T-cell (primary cell): ENCODE measurements at places on chromosomes 1 and 21. TPM values are rescaled to one million over a fixed set of nuclear protein-coding genes. Genes with fewer than 3 reads are reported as not detected.

OPRD1 gene
- total RNA-seq: not detected

OLFML3 gene
- total RNA-seq: 1.2 TPM

SLC44A5 gene
- total RNA-seq: 2.4 TPM

OR10K2 gene
- total RNA-seq: not detected

SUSD4 gene
- total RNA-seq: 11.6 TPM

PADI6 gene
- total RNA-seq: not detected

CELA2A gene
- total RNA-seq: 1.3 TPM

LRRIQ3 gene
- total RNA-seq: 3.4 TPM

FMO3 gene
- total RNA-seq: not detected

DNA sequence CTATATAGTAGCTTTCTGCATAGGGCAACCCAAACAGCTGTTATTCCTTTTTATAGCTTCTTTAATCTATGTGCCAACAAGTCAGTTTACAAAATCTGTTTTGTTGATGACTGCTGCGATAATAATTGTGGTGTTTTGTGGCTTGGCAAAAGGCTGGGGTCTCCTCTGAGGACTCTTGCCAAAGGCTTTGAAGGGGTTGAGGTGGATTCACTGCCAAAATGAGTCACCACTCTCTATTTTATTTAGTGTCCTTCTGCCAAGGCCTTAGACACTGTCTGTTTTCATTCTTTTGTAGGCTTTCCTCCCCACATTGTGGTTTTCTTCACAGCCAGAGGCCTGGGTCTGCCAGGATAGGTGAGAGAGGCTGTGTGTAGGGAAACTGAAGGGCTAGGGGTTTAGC lies 161.8 kb downstream of the NFIA start:
- H3K4me1 ChIP-seq: no peaks in the 10 kb centered on the region
- H3K27ac ChIP-seq: no peak overlapping the region
- no peak overlapping the region for H3K4me3 ChIP-seq

DNA sequence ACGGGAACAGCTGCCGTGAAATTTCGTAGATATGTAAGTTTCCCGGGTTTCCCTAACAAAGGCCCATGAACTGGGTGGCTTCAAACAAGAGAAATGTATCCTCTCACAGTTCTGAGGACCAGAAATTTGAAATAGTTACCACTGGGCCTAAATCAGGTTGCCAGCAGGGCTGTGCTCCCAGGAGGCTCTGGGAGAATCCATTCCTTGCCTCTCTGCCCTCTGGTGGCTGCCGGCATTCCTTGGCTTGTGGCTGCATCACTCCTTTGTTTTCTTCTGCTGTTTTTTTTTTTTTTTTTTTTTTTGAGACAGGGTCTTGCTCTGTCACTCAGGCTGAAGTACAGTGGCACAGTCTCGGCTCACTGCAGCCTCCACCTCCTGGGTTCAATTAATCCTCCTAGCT lies 23.7 kb downstream of the UMODL1 start:
- no peak overlapping the region for H3K4me3 ChIP-seq
- no peak overlapping the region for H3K27ac ChIP-seq
- DNase-seq: no peak
- peaks cover 5% of the 10 kb centered on the region for H3K4me1 ChIP-seq

- H3K27ac ChIP-seq: no peak overlapping the region
- DNase-seq: no peak
- peaks cover 18% of the 10 kb centered on the region for H3K4me1 ChIP-seq
- H3K4me3 ChIP-seq: peak overlapping the region; percentile 91
- no peaks in the 10 kb centered on the region for H3K27me3 ChIP-seq
These were observed 475 bp upstream of the RPL5 start for GRCh38 chr1:92831368-92831761.

- H3K27ac ChIP-seq: no peak overlapping the region
- no peak for DNase-seq
- H3K4me1 ChIP-seq: peaks cover 2% of the 10 kb centered on the region
These were observed 73.3 kb upstream of the WDR26 start for GRCh38 chr1:224507771-224508523.

- H3K27me3 ChIP-seq: no peaks in the 10 kb centered on the region
- H3K27ac ChIP-seq: no peak overlapping the region
- DNase-seq: no peak
These were observed 8.2 kb upstream of the NEK2 start for GRCh38 chr1:211683396-211684297.

GRCh38 chr1:229192031-229192430 lies 78.9 kb upstream of the RAB4A start:
- no peaks in the 10 kb centered on the region for H3K27me3 ChIP-seq
- no peaks in the 10 kb centered on the region for H3K36me3 ChIP-seq
- H3K27ac ChIP-seq: no peak overlapping the region
- no peak for DNase-seq
- H3K4me3 ChIP-seq: no peak overlapping the region
- peaks cover 21% of the 10 kb centered on the region for H3K4me1 ChIP-seq

DNA sequence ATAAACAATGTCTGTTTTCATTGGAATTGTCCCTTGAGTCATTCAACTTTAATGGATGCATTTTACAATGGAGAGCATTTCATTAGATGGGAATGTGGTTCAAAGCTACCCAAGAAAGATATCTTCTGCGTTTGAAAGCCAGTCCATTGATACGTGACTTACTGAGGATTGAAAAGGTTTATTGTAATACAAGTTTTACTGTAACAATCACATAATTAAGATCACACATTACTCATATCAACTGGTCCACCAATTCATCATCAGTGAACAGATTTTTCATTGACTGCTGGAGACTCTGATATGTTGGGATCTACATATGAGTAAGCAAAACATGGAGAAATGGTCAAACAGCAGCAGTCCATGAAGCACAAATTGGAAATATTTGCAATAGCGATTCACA lies 32.8 kb downstream of the KRTAP24-1 start:
- no peaks in the 10 kb centered on the region for H3K36me3 ChIP-seq
- no peaks in the 10 kb centered on the region for H3K4me1 ChIP-seq
- DNase-seq: no peak
- H3K27me3 ChIP-seq: no peaks in the 10 kb centered on the region
- H3K27ac ChIP-seq: no peak overlapping the region
- H3K4me3 ChIP-seq: no peak overlapping the region

DNA sequence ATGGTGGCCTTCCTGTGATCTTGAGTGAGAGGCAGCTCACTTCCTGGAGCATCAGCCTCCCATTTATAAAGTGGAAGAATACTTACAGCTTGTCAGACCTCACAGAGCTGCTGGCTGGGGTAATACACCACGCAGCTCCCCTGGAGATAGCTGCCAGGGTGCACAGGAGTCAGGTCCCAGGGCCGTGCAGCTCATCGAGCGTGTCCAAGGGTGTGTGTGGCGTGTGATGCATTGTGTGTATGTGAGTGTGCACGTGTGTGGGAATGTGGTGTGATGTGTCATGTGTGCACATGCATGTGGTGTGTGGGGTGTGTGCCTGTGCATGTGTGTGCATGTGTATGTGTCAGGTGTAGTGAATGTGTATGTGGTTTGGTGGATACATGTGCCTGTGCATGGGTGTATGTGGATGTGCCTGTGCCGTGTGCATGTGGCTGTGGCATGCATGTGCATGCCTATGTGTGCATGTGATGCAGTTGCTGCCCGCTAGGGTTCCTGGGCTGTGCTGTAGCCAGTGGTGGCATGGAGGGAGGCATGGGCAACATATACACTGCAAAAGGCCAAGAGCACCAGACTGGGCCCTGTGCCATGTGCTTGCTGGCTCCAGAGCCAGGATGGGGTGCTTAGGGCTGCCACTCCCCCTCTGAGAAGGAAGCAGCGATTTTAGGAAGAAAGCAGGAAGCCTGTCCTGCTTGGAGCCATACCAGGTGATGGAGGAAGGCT lies 24.6 kb downstream of the WNT3A start:
- DNase-seq: no peak
- peaks cover 2% of the 10 kb centered on the region for H3K27me3 ChIP-seq
- H3K27ac ChIP-seq: no peak overlapping the region
- no peaks in the 10 kb centered on the region for H3K4me1 ChIP-seq

DNA sequence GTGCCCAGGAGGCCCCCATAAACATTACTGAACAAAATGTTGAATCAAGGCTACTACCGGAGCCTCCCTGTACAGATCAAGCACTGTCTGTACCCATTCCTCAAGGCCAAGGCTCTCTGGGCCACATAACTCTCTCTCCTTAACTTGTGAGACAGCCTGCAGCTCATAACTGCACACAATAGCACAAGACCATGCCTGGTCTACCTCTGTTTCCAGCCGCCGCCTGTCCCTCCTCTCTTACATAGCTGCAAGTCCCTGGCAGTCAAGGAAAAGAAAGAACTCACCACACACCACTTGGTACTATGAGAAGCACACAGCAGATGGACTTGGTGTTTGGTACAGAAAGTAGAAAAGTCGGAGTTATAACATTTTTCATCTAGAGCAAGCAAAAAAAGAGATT lies 91.1 kb downstream of the SSBP3 start:
- no peak overlapping the region for H3K4me3 ChIP-seq
- no peak overlapping the region for H3K27ac ChIP-seq
- H3K4me1 ChIP-seq: peaks cover 26% of the 10 kb centered on the region
- peaks cover 2% of the 10 kb centered on the region for H3K36me3 ChIP-seq

- H3K4me1 ChIP-seq: no peaks in the 10 kb centered on the region
- no peak for DNase-seq
- no peaks in the 10 kb centered on the region for H3K27me3 ChIP-seq
These were observed 348.7 kb downstream of the PBX1 start for GRCh38 chr1:164907666-164908065.

DNA sequence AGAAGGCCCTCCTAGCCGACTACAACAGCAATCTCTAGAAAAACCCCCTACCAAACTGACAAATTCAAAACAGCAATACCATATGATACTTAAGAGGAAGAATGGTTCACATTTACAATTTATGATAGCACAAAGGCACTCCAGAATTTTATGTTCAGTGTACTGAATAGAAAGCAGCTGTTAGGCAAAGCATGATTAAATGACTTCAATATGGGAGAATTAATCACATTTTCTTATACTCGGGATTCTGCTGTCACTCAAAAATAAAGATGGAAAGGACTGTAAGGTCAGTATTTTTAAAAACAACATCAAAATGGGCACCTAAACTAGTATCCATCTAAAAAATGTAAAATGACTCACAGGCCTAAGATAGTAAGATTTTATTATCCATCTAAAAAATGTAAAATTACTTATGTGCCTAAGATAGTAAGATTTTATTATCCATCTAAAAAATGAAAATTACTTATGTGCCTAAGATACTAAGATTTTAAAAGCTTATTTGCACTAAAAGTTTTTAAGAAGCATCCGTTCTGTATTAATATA lies 198.5 kb downstream of the SMYD3 start:
- no peaks in the 10 kb centered on the region for H3K4me1 ChIP-seq
- no peak for DNase-seq
- no peaks in the 10 kb centered on the region for H3K27me3 ChIP-seq

GRCh38 chr1:34404804-34405203 lies 228.1 kb downstream of the C1orf94 start:
- H3K27me3 ChIP-seq: no peaks in the 10 kb centered on the region
- no peak overlapping the region for H3K4me3 ChIP-seq
- H3K27ac ChIP-seq: no peak overlapping the region
- no peaks in the 10 kb centered on the region for H3K4me1 ChIP-seq
- no peak for DNase-seq

DNA sequence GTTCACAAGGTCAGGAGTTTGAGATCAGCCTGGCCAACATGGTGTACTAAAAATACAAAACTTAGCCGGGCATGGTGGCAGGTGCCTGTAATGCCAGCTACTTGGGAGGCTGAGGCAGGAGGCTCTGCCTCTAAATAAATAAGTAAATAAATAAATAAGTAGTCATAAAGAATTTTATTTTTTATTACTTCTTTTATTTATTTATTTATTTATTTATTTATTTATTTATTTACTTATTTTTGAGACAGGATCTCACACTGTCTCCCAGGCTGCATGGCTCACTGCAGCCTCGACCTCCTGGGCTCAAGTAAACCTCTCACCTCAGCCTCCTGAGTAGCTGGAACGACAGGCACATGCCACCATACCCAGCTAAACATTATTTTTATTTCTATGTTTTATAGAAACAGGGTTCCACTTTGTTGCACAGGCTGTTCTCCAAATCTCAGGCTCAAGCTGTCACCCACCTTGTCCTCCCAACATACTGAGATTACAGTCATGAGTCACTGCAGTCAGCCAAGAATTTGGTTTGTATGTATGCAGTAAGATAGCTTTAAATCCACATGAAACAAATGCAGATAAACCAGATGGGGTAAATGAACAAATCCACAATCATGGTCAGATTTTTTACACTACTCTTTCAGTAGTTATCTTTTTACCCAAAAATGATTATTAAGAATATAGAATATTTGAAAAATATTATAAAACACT lies 523.3 kb upstream of the RGS18 start:
- no peak overlapping the region for H3K4me3 ChIP-seq
- DNase-seq: no peak
- no peak overlapping the region for H3K27ac ChIP-seq
- H3K4me1 ChIP-seq: no peaks in the 10 kb centered on the region
- no peaks in the 10 kb centered on the region for H3K27me3 ChIP-seq

DNA sequence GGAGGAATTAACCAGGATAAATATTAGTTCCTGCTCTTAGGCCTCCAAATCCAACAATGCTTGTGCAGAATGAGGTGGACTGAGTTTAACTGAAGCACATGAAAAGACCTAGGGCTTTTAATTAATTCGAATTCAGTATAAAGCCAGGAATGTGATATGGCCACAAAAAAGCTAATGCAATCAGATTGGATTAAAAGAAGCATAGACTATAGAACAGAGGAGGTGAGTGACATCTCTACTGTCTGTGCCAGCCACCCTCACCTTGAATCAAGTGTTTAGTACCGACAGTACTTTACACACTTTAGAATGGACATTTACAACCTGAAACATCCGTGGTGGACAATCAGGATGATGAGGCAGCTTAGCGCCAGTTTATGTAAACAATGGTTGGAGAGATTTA lies 62.1 kb downstream of the CNIH3 start:
- no peak overlapping the region for H3K4me3 ChIP-seq
- H3K27me3 ChIP-seq: peaks cover 4% of the 10 kb centered on the region
- no peaks in the 10 kb centered on the region for H3K36me3 ChIP-seq
- H3K27ac ChIP-seq: no peak overlapping the region

DNA sequence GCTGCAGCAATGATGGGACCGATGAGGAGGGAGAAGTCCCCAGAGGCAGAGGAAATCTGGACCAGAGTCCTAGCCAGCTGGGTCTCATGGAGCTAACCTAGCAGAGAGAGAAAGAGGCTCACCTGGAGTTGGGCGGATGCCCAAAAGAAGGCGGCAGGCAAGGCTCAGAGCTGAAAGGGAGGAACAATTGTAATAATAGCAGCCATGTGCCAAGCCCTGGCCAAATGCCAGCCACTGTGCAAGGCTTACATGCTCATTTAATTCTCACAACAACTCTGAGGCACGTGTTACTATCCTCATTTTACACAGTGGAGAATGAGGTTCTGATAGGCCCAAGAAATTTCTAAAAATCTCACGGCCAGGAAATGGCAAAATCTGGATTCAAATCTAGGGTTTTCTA lies 50.0 kb upstream of the ZNF648 start:
- no peak for DNase-seq
- no peak overlapping the region for H3K4me3 ChIP-seq
- peaks cover 18% of the 10 kb centered on the region for H3K27me3 ChIP-seq
- no peaks in the 10 kb centered on the region for H3K4me1 ChIP-seq
- no peak overlapping the region for H3K27ac ChIP-seq

- H3K4me1 ChIP-seq: peaks cover 86% of the 10 kb centered on the region
- no peaks in the 10 kb centered on the region for H3K36me3 ChIP-seq
- H3K27me3 ChIP-seq: peaks cover 2% of the 10 kb centered on the region
- H3K4me3 ChIP-seq: no peak overlapping the region
- no peak for DNase-seq
These were observed 3.2 kb upstream of the PRXL2B start for GRCh38 chr1:2583331-2583791.
